GF-D8 (cell line): ENCODE measurements at places on chromosomes 12 and 14.

GRCh38 chr12:92718483-92718990 is 15.7 kb downstream of the PLEKHG7 start:
- no peak for DNase-seq

GRCh38 chr12:57260366-57260765 is 9.4 kb upstream of the STAC3 start:
- no peak for DNase-seq

- no peak for DNase-seq
Measured at GRCh38 chr14:99951085-99951484, 114.1 kb upstream of the EVL start.

GRCh38 chr12:71954083-71954778 is 15.6 kb downstream of the TPH2 start:
- DNase-seq = no peak

DNA sequence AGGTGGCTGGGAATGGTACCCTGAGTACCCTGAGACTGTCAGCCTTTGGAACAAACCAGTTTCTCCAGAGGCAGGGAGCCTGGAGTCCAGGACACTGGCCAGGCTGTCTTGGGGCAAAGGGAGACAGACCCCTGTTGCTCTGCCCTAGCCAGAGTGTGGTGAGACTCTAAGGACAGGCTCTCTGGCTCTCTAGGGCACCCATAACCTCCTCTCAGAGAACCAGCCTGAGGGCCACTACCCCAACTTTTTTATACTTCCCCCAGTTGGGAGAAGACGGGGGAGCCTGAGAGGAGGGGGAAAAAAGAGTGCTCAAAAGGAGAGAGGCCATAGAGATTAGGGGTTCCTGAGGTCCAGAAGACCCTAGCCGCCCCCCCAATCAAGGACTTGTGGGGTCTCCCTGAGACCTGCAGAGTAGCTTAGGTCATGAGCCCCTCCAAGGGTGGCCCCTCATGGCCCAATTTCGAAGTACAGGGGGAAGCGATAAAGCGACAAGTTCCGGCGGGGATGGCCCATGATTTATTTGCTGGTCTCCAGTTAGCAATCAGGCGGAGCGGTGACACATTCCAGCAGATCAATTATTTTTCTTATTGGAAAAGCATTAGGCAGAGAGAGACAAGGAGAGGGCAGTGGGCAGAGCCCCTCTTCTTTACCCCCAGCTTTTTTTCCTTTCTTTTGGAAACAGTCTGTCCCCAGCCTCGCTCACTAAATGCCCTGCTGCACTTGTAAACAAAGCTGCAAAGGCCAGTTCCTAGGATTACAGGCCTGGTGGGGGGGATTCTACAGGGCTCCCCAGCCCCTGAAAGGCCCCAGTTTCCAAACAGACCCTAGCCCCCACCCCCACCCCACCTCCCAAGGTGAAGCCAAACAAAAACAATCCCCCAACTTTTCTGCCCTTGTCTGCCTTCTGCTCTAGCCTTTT is 1.5 kb downstream of the HOXC8 start:
- DNase-seq = no peak

DNA sequence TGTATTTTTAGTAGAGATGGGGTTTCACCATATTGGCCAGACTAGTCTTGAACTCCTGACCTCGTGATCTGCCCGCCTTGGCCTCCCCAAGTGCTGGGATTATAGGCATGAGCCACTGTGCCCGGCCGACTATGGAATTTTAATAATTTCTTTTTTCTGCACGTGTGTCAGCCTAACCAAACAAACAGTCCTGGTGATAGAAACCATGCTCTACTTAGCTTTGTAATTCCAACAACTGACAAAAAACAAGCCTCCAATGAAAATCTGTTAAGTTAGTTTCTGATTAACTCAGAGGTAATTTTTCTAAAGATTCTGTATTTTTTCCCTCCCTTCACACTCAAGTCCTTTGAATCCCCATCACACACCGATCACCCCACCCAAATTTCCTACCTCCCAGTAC is 15.3 kb downstream of the COQ10A start:
- DNase-seq = no peak

DNA sequence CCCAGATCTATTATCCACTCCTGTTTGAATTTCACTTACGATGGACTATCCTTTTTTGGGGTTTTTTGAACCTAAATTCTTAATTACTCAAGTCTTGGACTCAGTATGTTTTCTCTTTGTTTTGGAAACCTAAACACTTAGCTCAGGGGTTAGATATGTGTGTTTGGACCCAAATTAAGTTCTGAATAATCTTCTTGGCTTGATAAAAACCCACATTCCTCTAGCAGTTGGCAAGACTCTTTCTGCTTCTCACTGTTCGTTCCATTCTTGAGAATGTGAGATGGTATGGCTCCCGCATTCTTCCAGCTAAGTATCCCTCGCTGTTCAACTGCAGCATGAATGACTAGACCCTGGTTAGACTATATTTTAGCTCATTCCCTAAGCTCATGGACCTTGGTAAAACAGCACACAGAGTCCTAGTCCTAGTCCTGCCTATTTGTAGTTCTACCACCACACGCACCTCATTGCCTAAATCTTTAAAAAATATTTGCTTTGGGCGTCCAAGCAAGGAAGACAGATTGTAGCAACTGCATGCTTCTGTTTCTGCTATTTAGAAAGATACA is 860.0 kb downstream of the RPS29 start:
- no peak for DNase-seq
